ENCODE measurements at places on chromosomes 1 and 21.
A peak's percentile ranks its signal among the peaks of the same experiment; 100 is the strongest.

- no peak for DNase-seq
These were observed 41.0 kb upstream of the ST6GALNAC5 start for GRCh38 chr1:76826072-76826845.

DNA sequence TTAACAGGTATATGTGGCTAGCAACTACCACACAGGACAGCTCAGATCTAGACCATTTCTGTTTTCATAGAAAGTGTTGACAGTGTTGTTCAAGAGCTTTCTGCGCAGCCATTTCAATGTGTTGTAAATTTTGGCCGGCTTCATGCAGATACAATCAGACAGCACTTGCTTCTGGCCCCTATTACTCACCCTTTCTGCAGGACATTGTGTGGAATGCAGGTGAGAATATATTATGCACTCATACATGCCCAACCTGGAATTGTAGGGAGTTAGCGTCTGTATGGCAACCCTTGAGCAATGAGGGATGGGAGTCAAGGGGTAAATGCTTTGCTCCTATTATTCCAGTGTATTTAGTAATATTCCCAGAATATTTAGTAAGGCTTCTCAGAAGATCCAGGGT lies 180.9 kb upstream of the PLXNA2 start:
- no peak for DNase-seq

DNA sequence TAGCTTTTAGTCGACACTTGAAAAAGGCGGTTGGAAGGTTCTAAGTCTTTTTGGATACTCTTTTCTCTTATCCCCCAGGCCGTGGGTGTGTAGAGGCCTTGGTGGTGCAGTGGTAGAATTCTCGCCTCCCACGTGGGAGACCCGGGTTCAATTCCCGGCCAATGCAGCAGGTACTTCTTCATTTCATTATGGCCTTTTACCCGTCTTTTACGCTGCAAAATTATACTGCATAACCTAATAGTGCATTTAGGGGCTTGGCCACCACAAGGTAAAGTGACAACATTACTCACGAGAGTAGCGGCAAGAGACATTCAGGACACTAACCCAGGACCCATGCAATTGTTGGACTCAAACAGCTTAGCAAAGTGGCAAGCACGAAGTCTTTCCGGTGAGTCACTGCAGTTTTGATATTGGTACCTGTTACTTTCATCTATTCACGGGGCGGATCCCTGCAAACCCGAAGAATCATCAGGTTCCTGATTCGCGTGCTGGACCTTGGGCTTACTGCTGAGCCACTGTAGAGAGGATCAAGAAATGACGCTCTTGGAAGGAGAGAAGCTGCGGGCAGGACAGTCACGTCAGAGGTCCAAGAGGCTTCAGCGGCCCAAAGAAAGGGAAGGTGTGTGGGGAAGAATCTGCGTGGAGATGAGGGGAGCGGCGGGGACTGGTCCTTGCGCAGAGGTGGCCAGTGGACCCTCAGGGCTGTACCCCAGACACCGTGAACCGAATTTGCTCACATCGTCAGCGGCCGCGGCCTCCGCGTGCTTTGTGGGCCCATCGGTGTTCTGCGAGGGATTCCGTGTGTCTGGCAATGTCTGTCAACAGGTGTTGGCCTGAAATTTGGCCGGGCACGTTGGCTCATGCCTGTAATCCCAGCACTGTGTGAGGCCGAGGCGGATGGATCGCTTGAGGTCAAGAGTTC lies 12.9 kb upstream of the RNU1-4 start:
- peak; percentile 15 for DNase-seq

DNA sequence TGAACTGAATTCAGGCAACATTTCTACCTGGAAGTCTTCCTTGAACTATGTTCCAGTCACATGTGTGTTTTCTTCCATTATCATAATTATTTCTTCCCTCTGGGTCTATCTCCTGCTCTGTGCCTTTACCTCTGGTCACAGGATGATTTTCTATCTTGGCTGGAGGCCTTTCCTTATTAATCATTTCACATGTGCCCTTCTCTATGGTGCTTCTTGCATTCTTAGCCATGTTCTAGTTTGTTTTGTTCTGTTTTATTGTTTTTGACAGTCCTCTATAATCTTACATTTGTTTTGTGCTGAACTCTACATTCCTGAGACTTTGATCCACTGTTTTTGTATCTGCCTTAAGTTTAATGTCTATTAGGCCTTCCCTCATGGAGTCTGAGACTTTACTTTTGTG lies 51.0 kb downstream of the SGIP1 start:
- no peak for DNase-seq

- DNase-seq, result no peak
These were observed 48.7 kb upstream of the COL6A2 start for GRCh38 chr21:46048926-46049889.

DNA sequence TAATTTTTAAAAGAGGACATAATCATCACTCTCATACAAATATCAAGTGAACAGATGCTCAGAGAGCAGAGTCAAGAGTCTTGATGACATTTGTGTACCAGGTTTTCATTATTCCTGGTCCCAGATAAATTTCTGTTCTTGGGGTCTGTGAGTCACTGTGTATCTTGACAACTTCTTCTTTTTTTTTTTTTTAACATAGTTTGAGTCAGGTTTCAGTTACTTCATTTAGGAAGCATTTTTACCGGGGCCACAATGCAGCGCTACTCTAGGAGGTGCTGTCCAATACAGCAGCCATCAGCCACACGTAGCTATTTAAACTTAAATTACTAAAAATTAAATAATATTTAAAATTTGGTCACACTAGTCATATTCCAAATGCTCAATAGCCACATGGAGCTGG lies 188.1 kb upstream of the SAMSN1 start:
- DNase-seq, result no peak

DNA sequence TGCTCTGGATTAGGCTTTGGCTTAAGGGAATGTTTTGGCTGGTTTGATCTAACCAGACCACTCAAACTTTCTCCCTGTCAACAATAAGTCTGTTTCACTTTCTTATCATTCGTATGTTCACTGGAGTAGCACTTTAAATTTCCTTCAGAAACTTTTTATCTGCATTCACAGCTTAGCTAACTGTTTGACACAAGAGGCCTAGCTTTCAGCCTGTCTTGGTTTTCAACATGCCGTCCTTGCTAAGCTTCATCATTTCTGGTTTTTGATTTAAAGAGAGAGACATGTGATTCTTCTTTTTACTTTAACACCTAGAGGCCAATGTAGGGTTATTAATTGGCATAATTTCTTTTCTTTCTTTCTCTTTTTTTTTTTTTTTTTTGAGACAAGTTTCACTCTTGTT lies 14.9 kb upstream of the CYB5R1 start:
- no peak for DNase-seq

DNA sequence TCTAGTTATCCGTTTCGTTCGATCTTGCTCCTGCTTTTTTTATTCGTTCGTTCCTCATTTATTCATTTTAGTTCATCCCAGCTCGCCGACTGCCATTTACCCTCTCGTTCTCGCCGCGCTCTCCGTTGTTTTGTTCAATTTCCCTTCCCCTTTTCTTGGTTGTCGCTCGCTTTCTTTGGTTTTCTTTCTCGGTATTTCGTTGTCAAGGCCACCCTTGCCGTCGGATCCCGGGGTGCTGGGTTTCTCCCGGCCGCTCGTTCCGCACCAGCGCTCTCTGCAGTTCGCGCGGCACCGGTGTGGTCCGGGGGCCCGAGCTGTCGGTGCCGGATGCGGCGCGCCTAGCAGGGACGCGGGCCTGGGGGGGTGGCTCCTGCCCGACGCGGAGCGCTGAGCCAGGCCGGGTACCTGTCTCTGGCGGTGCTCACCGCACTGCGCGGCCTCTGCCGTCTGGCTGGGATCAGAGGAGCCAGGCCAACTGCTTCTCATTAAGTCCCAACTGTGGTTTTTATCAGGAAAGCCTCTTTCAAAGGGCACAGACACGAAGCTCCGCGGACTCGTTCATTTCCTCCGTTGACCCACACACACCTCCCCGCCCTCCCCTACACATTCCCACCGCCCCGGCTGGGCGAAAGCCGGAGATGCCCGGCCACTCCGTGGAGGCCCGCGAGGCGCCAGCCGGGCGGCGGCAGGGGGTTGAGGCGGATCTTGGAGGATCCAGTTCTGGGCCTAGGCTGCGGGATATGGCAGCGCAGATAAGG lies 1.6 kb downstream of the ALX3 start:
- DNase-seq, result no peak

- DNase-seq, result no peak
These were observed 25.2 kb upstream of the ROR1 start for GRCh38 chr1:63748641-63749040.

DNA sequence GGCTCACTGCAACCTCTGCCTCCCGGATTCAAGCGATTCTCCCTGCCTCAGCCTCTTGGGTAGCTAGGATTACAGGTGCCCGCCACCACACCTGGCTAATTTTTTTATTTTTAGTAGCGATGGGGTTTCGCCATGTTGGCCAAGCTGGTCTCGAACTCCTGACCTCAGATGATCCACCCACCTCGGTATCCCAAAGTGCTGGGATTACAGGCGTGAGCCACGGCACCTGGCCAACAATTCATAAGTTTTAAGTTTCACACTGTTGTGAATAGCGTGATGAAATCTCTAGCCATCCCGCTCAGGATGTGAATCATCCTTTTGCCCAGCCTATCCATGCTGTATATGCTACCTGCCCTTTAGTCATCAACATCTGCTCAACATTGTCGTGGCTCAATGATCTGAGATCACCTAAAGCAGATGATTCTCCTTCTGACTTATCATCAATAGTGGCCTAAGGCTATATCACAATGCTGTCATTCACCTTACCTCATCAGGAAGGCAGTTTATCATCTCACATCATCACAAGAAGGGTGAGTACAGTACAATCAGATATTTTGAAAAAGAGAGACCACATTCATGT lies 2.6 kb downstream of the PFDN2 start:
- DNase-seq, result no peak

GRCh38 chr1:92277105-92277723 lies 21.6 kb downstream of the GLMN start:
- no peak for DNase-seq

DNA sequence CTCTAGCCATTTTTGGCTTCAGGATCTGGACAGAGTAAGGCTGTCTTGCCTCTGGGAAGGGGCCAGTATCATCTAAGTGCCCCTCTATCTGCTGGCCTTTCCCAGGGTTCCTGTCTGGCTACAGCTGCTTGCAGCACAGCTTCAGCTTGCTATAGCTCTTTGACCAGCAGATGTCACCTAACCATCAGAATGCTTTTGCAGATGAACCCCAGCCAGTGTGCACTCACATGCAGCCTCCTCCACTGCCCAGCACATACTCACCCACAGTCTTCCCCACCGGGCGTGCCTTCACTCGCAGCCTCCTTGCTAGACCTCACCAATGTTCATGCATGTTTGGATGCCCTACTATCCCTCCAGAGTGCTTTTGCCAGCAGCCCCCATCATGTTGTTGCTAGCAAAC lies 769.0 kb downstream of the BRINP3 start:
- DNase-seq, result no peak

DNA sequence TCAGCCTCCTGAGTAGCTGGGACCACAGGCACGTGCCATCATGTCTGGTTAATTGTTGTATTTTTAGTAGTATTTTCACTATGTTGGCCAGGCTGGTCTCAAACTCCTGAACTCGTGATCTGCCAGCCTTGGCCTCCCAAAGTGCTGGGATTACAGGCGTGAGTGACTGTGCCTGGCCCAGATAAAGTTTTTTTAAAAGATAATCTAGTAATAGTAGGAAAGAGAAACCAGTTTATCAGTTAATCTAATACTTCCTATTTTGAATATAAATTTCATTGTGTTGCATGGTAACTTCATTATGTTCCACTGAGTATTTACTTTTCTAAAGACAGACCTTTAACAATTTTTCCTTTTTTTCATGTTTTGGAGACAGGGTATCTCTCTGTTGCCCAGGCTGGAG lies 10.0 kb downstream of the RABGAP1L start:
- no peak for DNase-seq

- no peak for DNase-seq
These were observed 1.3 kb downstream of the NVL start for GRCh38 chr1:224328644-224329043.

GRCh38 chr1:214103778-214104177 lies 116.0 kb downstream of the PROX1 start:
- no peak for DNase-seq

GRCh38 chr1:186188004-186188539 lies 187.0 kb downstream of the TPR start:
- no peak for DNase-seq

DNA sequence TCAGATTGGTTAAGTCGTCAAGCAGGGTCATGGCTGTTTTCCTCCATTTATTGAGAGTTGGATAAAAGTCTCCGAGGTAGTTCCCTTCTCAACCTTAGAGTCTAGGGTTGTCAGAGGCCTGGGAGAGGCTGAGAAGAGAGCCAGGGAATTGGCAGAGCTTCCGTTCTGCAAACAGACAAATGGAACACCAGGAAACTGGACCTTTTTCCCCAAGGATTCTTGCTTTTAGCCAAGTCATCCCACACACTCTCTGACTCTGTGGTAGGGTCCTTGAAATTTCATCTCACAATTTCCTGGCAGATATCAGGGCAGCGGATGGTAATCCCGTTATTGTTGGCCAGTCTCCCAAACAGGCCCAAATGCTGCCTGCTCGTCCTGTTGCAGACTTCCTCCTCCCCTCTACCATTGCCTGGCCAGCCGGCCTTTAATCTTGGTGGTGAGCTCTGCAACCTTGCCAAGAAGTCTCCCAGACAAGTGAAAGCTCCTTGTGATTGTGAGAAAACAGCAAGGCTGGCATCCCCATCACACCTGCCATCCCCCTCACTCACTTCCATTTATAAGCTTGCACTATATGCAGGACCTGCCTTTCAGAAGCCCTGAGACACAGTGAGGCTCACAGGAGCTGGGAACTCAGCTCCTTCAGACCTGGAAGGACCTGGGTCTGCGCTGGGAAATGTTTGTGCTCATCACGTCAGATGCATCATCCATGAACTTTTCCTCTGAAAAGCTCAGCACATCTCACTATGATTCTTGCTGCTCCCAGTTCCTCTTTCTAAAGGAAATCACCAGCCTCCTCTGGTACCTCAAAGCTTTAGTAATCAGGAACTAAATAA lies 13.7 kb upstream of the SRP9 start:
- no peak for DNase-seq

DNA sequence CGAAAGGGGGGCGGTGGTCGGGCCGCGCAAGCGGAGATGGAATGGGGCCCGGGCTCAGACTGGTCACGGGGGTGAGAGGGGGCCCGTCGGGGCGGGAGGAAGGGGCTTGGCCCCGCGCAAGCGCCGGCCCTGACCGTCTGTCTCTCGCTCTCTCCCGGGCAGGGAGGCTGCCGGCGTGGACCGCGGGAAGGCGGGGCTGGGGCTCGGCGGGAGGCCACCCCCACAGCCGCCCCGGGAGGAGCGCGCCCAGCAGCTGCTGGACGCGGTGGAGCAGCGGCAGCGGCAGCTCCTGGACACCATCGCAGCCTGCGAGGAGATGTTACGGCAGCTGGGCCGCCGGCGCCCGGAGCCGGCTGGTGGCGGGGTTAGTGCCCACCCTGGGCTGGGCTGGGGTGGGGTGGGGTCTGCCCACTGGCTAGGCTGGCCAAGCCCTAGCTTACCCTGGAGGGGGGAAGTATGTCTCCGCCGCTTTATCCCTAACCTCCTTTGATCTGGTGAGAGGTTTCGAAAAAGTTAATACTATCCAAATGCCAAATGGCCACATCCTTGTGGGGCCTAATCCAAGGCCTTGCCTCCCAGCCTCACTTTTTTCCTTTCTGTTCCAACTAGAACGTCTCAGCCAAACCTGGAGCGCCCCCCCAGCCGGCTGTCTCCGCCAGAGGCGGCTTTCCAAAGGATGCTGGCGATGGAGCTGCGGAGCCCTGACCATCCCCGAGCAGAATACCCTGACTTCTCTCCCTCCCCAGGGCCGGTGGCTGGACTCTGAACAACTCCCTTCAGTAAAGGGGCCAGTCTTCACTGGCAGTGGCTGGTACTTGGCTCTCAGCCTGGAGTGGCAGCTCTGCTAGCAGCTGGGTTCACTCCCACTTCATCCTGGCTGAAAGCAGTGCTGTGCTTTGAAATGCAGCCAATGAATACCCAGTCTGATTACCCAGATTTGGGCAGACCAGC lies 636 bp upstream of the YRDC start:
- DNase-seq, result no peak

Measured in stimulated activated CD4-positive, alpha-beta T cell treated with anti-CD3 and anti-CD28 coated beads, Interleukin-15, amount 100 ng/mL, for 1 hour (primary cell).